NCI-H1417 treated with DMSO at 0.1 percent for 48 hours (cell line): ENCODE measurements at places on chromosomes 11 and 22.

DNA sequence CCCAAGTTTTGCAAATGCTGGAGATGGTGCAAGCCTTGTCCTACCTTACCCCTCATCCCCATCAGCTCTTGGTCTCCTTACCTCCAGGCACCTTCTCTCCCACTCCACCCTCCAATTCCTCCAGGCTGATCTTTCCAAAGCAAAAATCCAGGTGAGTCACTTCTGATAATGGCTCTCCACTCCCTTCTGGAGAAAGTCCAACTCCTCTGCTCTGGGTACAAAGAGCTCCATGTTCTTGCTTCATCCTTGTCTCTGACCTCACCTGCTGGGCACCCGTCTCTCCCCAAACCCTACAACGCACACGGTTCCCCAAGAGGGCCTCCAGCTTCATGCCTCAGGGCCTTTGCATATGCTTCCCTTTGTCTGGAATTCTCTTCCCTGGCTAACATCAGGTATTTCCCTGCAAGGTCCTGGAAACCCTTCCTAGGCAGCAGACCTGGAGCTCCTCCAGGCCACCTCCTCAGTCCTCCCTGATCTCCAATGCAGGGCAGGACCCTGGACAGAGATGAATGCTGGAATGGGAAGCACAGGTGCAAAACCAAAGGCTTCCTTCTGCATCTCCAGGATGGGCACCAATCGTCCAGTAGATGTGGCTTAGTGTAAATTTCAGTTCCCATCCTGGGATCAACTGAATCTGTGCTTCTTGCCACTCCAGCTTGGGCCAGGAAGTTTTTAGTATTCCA lies 22.7 kb downstream of the IFT27 start:
- DNase-seq = no peak

DNA sequence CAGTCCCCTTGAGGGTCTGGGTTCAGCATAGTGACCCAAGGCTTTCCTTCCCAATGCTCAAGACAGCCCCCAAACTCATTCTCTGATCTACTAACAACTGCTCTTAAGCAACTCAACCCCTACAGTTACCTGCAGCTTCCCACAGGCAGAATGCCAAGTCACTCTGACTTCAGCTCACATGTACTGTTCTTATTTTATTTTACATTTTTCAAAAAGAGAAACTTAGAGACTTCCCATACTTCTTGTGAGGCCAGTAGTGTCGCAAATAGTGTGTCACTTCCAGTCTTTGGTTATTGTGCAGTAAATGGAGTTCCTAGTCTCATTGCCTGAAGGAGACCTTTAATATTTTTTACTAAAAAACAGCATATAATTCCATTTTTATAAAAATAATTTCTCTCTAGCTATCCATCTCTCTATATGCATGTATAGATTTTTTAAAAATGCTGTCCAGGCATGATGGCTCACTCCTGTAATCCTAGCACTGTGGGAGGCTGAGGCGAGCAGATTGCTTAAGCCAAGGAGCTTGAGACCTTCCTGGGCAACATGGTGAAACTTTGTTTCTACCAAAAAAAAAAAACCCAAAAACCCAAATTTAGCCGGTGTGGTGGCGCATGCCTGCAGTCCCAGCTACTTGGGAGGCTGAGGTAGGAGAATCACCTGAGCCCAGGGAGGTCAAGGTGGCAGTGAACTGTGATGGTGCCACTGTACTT lies 41.8 kb downstream of the ENTHD1 start:
- no peak for DNase-seq

- DNase-seq = no peak
Measured at GRCh38 chr11:59967677-59968394, 4.0 kb downstream of the OOSP4A start.

DNA sequence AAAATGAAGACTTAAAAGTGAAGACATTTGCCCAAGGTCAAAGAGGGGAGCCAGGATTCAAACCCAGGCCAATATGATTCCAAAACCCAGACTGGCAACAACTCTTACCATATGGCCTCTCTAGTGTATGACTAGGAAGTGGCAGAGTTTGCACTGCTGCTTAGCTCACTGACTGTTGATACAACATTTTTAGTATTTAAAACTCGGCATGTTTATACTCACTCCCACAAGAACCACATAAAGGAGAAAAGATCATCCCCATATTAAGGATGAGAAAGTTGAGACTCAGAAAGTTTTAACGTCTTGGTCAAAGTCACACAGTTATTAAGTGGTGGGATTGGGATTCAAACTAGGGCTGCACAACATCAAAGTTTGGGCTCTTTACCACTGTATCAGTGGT lies 81.7 kb downstream of the CCDC34 start:
- no peak for DNase-seq

GRCh38 chr11:11843211-11843621 lies 1.4 kb downstream of the USP47 start:
- DNase-seq = no peak

DNA sequence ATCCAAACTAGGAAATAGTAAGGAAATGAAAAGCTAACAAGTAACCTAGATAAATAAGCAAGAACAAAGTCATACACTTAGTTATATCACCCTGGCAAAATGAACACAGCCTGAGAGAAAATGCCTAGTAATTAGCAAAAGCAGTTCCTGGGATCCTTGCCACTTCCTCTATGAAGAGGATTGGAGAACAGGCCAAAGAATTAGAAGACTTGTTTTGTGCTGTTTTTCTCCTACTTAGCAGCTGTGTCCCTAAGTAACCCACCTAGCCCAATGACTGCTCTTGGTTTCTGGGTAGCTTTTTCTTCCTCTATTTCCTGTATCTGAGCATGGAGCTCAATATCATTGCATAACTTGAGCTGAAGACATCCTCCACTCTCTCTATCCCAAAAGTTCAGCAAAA lies 713.9 kb downstream of the ETS1 start:
- no peak for DNase-seq

DNA sequence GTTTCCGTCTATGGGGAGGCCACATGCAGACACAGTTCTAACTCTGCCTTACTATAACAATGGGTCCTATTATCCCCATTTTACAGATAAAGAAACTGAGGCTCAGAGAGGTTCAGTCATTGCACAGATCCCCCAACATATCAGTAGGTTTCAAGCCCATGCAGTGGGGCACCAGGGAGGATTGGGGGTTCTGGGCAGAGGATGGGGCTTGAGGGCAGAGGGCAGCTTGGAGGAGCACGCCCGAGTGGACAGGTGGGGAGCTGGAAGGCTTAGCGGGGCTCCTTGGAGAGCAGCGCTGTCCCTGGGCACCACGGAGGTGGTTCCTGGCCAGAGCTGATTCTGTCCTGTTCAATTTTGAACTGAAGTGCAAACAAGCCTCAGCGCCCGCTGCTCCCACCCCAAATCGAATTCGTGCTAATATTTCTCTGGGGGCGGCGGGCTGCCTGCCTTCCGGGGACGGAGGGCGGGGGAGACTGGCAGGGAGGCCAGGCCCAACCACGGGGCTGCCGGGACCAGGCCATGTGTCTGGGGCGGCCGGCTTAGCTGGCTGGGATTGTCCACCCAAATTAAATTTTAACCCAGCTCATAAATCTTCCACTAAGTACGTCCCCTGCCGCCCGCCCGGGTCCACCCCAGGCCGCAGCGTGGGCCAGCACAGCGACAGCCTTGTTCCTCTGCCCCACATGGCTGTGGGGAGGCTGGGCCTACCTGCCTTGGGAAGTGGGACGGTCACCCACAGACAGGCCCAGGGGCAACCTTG lies 49.4 kb downstream of the FLRT1 start:
- no peak for DNase-seq

- no peak for DNase-seq
Measured at GRCh38 chr11:108237058-108237481, 14.2 kb downstream of the ATM start.

DNA sequence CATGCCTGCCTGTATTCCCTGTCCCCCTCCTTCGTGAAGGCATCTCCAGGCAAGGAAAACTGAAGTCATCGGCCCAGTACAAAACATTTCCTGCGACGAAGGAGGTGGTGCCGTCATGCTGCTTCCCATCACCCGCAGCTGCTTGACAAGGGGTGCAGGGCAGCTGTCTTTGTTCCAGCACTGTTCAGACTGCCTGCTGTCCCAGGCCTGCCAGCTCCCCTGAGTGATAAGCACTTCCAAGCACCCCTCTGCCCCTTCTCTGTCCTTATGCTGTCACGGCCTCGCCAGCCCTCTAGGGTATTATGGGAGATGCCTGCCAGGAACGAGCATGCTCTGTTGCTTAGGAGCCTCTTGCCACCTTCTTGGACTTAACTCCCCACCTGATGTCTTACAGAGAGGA lies 37.1 kb upstream of the BSX start:
- no peak for DNase-seq

- no peak for DNase-seq
Measured at GRCh38 chr11:43278193-43278956, 33.4 kb upstream of the API5 start.

DNA sequence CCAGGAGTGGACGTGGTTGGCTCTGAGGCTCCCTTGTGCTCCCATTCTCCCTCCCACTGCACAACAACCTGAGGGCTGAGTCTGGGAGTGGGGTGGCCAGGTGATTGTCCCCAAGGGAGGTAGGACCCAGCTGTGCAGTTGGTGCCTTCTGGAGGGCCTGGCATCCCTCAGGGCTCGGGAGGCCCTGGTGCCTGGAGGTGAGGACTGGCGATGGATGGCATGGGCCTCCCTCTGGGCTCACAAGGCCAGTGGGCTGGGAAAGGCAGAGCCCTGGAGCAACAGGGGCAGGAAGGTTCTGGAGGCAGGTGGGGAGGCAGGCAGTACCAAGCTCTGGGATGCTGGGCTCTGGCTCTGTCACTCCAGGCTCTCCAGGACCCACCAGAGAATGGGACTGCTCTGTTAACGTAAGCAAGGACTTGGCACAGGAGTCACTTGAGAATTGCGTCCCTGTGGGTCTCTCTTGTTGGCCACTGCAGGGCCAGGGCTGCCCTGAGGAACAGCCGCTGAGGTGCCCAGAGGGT lies 114.2 kb downstream of the KCNQ1OT1 start:
- no peak for DNase-seq

DNA sequence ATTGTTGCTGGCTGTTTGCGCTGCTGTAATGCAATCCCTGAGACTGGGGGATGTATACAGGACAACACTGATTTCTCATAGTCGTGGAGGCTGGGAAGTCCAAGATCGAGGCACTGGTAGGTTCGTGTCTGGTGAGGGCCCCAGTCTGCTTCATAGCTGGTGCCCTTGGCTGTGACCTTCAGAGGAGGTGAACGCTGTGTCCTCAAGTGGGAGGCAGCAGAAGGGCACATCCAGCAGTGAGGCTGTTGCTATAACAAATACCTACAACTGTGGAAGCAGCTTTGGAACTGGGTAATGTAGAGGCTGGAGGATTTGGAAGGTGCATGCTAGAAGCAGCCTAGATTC lies 21.3 kb downstream of the KRTAP5-5 start:
- no peak for DNase-seq

DNA sequence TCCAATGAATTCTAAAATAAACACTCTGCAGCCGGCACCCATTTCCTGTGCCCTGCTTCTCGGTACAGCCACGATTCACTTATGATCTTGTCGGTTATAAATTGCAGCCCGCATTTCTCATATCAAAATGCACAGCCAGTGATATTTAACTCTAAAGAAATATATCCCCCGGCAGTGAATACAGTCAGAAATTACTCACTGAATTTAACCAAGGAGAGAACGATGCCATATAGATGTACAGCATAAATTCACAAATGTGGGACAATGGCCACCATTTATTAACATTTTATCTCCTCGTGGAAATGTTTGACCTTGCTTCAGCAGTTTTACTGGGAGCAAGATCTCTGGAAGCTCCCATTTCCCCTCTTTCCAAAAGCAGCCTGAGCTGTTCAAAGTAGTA lies 1517.8 kb downstream of the BRD1 start:
- DNase-seq = no peak

GRCh38 chr11:119829402-119829801 lies 100.4 kb upstream of the NECTIN1 start:
- no peak for DNase-seq

DNA sequence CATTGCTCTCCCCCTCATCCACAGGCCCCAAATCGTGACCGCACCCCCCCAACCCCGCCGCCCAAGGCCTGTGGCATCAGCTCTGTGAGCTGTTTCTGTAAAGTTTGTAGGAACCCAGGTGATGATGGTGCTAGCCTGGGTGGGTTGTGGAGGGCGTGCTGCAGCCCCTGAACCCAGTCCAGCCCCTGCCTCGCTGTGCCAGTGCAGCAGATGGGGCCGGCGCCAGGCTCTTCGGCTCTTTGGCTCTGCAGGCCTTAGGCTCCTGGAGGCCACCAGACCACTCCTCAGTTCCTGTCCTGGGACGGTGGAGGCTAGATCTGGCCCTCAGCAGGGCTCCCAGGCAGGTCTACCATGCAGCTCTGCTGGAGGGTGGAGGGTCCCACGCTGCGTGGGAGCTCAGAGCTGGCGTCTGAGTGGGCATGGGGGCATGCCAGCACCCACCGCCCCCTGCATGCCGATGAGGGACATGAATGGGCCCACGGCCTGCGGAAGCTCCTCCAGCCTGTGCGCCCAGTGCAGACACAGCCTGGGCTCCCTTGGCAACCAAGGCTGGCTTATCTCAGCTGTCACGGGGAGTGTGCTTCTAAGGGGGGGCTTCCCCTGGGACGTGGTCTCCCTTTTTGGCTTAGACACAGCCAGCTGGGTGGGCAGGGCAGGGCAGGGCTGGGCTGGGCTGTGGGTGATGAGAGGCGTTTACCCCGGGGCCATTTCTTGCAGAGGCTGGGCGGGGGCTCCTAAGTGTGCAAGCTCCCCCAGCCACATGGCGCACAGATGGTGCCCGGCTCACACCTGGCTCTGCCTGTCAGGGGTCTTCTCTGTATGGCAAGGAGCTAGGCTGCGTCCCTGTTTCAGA lies 1187.6 kb downstream of the BRD1 start:
- no peak for DNase-seq

- DNase-seq = peak; percentile 7
Measured at GRCh38 chr11:29333993-29334775, 682.6 kb downstream of the KCNA4 start.

DNA sequence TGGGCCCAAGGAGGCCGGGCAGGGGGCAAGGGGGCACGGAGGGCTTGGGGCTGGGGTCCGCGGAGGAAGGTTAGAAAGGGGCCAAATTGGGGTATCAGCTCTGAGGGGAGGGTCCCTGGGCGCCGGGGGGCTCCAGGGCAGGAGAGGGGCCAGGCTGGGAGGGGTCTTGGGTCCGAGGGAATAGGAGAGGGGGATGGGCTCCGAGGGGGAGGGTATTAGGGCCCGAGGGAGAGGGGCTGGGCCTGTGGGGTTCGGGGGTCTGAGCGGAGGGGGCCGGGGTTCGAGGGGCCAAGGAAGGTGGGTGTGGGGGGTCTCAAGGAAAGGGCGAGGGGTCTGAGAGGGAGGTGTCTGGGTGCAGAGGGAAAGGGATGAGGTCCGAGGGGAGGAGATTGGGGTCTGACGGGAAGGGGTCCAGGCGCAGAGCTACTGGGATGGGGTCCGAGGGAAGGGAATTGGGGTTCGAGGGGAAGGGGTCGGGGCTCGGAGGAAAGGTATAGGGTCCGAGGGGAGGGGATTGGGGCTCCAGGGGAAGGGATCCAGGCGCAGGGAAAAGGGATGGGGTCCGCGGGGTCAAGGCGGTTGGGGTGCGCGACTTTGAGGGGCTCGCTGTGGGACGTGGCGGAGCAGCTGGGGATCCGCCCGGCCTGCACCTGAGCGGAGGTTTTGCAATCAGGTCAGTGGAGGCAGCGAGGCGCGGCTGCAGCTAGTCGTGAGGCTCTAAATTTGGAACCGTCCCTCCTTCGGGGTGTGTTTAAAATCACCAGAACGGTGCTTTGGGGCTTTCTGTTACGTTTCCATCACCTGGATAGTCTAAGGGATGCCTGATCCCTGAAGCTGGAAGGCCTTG lies 728 bp downstream of the CTTN start:
- DNase-seq = no peak
